ENCODE measurements at places on chromosomes 2 and 18.

DNA sequence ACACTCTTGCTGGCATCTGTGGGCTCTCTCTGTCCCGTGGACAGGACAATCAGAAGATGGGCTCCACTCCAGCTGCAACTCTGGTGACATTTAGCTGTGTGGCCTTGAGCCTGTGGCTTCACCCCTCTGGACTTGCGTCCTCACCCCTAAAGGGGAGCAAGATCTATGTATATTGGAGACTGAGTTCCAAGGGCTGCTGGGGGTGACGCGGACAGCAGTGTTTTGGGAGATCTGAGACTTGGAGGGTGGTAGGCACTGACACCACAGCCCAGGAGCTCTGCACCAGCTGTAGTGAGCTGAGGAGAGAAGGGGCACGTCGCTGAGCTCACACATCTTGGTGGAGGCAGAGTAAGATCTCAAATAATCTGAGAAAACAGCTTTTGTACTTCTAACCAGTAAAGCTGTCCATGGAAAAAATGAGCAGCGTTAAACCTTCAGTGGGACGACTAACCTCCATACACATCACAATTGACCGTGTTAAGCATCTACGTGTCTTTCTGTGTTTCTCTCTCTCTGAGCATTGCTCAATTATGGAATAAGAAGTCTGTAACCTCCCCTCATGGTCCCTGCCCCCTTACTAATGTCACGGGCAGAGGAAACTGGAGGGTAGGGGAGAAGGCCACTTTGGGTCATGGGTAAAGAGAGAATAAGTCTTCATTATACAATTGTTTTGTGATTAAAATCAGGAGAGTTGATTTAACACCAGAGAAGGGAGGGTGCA is 85.8 kb downstream of the SH3RF3 start:
- DNase-seq: no peak

GRCh38 chr2:98908931-98909316 is 27.1 kb downstream of the CRACDL start:
- no peak for DNase-seq

DNA sequence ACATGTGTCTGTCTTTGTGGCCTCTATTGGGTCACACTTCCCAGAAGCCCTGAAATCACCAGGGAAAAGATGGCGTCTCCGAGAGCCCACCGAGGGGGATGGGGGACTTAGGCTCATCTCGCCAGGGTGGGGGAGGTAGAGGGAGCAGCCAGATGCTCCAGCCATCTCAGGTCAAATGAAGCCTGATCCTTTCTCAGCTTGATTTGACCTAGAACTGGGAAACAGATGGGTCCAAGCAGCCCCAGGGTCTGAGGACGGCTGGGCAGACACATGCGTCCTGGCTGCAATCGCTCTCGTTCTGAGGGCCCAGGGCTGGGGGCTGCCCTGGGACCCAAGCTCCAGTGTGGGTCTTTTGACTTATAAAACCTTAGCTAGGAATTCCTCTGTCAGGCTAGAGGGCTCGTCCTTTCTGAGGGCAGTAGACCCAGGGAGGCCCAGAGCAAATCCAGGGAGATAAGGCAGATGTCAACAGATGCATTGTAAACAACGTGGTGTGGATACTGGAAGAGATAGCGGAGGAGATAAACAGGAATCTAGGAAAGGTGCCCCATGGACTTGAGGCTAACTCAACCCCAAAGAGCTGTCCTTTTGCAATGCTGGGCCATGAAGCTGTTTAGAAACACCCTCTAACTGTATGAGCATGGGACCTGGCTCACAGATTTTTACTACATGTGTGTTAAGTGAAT is 127.7 kb downstream of the MYCN start:
- peak; percentile 74 for DNase-seq

GRCh38 chr2:42216694-42217093 is 47.5 kb downstream of the EML4 start:
- no peak for DNase-seq

GRCh38 chr2:15738943-15739342 is 147.3 kb downstream of the DDX1 start:
- DNase-seq: no peak

- DNase-seq: no peak
Measured at GRCh38 chr2:238525990-238526389, 99.3 kb downstream of the ASB1 start.

DNA sequence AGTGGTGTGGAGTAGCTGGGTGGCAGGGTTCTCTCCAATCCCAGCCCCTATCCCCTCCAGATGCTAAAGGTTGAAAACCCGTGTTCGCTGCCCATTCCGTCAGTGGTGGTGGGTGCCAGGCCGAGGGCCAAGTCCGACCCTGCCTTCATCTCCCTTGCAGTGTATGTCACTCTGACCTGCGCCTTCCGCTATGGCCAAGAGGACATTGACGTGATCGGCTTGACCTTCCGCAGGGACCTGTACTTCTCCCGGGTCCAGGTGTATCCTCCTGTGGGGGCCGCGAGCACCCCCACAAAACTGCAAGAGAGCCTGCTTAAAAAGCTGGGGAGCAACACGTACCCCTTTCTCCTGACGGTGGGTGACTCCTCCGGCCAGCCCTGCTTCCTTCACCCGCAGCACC is 12.9 kb downstream of the SAG start:
- no peak for DNase-seq

DNA sequence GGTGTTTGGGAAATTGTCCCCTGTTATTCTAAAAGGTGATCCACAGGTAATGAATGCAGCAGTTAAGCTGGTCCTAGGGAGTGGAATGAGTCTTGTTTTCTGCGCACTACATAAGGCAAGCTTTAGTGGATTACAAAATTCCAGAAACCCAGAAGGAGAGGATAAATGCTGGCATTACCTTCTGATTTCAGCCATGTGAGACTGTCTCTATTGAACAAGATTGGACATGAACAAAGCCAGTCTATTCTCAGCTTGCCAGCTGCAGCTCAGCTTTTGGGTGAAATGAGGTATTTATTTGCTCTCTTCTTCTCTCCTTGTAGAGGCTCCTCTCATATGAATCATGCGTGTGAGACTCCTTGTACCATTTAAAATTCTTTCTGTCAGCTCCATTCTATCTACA is 944.9 kb downstream of the CNTNAP5 start:
- no peak for DNase-seq

DNA sequence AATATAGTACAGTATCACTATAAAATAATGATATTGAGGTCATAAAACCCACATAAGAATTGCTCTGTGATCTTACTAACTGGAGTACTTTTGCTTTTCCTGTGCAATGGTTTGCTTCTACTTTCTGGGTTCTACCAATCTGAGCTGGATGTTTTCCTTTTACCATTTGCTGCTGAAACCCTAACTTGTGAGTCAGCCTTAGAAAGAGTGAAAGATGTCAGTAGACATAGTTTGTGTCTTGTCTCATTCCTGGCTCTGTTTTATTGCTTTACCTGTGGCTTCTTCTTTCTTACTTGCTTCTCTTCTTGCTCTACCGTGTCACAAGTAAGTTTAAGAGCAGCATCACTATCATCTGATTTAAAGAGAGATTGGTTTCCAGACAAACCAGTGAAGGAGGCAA is 61.0 kb downstream of the MBD2 start:
- no peak for DNase-seq
